ENCODE measurements at places on chromosomes 3 and 15.

GRCh38 chr3:2896308-2896939 lies 213.8 kb downstream of the IL5RA start:
- no peak for DNase-seq

DNA sequence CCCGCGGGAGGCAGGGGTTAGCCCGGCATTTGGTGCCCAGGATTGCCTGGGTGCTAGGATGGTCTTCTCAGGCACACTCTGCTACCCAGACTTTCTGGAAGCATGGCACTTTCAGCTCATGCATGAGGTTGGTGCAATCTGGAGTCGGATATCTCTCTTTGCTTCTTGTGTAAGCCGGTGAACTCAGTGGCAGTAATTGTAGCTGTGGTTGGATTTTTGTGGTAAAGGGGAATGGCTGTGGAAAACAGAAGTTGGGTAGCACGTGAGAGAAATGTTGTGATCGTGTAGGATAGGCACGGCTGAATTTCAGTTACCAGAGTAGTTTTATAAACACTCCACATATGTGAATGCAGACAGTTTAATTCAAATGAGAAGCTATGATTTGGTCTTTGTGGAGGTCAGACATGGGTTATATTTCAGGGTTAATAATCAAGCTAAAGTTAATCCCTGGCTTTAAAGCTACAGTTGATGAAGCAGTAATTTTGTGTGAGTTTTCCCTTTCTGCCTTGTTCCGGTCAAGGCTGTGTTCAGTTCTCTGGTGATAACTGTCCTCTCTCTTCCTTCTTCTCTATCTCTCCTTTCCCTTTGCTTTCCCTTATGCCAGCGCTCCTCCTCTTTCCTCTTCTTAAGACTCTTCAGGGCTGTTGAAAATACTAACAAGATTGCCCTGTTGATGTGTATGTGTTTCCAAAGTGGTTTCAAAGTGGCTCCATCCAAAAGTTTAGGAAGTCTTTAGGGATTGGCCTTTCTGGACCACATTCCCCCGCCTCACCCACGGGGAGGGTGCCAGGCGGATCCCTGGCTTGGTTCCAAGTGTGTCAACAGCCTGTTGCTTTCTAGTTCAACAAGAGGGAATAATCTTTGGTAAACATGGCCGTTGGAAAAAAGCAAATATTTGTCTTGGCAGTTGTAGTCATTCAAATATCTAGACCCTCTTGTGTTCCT lies 404.6 kb upstream of the C2CD4B start:
- DNase-seq: no peak

- no peak for DNase-seq
Measured at GRCh38 chr3:197472151-197472550, 83.6 kb downstream of the BDH1 start.

GRCh38 chr3:33791477-33792166 lies 6.8 kb upstream of the PDCD6IP start:
- DNase-seq: no peak

GRCh38 chr3:41960826-41961750 lies 815 bp downstream of the ULK4 start:
- DNase-seq: peak; percentile 53
